Uterus (tissue), 4 donors: ENCODE measurements at places on chromosomes 3 and 15. TPM values are rescaled to one million over a fixed set of nuclear protein-coding genes. Genes with fewer than 3 reads are reported as not detected.

The NFKBIZ gene
- 30.0 TPM for total RNA-seq

- no peak for DNase-seq
Observed at GRCh38 chr3:46944191-46944590, 32.4 kb downstream of the CCDC12 start.

DNA sequence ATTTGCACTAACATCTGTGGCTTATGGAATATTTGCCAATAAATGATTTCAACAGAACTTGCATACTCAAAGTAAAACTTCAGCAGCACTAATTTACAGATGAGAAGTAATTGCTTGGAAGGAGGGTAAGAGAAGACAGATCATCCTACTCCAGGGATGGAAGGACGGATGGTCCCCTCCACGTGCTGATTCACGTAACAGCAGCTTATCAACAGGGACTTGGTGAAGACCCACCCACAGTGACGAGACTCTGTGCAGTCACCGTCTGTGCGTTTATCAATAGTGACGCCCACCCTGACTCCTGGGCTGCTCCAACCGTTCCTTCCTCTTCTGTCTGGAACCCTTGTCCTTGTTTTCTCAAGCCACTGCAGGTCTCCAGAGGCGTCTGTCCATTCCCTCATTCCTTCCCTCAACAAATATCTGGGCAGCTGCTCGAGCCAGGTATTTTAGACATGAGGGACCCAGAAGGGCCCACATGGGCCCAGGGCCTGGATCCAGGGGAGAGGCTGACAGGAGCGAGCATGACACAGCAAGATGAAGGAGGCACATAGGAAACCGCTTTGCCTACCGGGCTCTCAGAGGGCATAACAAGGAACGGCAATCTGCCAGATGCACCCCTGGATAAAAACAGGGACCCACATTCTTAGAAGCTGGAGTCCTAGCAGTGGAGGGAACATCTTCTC is 33.3 kb downstream of the PCSK6 start:
- DNase-seq, result no peak

- DNase-seq, result peak; percentile 75
Observed at GRCh38 chr15:90665288-90666134, 51.6 kb upstream of the BLM start.

DNA sequence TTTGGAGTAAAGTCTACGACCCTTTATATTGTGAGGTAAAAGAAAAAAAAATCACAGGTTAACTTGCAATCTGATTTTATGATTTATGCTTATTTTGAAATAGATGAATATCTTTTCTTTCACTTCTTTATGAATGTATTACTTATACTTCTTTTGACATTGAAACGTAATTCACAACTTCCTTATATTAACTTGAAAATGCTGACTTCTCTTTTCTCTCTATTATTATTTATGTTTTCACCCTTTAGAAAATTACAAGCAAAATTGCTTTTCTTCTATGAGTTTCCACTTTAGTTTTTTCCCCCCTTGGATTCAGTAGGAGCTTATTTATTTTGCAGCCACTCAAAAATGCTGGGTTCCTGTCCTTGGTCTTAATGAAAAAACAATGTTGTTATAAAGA is 25.4 kb downstream of the ACP3 start:
- DNase-seq, result no peak
